ENCODE measurements at places on chromosomes 5 and 9.

- DNase-seq, result no peak
These were observed 4.3 kb downstream of the MGAT4B start for GRCh38 chr5:179802207-179802883.

DNA sequence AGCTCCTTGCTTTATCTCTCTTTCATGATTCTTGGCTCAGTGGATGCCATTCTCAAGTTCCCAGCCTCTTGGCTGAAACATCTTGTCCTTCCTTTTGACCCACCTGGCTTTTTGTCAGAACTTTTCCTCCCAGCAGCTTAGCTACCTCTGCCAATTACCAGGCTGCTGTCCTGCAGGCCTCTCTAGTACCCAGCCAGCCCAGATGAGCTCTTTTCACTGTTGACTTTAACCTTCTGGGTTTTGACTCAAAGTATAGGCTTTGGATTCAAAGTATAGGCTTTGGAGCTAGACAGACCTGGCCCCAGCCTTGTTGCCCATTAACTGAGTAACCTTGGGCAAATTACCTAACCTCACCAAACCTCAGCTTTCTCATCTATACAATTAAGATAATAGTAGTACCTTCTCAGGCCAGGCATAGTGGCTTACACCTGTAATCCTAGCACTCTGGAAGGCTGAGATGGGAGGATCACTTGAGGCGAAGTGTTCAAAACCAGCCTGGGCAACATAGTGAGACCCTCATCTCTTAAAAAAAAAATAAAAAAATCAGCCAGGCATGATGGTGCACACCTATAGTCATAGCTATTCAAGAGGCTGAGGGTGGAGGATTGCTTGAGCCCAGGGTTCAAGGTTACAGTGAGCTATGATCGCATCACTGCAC, 6.6 kb upstream of the TMEFF1 start:
- DNase-seq, result no peak

DNA sequence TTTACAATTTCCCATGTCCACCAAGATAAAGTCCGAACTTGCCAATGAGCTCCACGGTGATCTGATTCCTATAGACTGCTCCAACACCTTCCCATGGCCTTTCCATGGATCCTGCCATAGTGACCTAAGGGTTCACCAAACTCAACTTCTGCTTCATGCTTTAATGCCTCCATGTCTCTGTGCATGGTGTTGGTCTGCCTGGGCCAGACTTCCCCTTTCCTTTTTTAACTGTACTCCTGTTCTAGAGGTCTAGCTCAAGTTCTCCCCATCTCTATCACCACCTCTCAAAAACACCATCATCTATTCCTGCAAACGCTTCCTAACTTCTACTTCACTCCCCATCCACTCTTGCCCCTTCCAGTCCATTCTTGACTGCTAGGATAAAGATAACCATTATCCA, 14.8 kb upstream of the SMARCA2 start:
- no peak for DNase-seq

GRCh38 chr9:92004045-92004392, 54.0 kb upstream of the ROR2 start:
- peak; percentile 17 for DNase-seq

DNA sequence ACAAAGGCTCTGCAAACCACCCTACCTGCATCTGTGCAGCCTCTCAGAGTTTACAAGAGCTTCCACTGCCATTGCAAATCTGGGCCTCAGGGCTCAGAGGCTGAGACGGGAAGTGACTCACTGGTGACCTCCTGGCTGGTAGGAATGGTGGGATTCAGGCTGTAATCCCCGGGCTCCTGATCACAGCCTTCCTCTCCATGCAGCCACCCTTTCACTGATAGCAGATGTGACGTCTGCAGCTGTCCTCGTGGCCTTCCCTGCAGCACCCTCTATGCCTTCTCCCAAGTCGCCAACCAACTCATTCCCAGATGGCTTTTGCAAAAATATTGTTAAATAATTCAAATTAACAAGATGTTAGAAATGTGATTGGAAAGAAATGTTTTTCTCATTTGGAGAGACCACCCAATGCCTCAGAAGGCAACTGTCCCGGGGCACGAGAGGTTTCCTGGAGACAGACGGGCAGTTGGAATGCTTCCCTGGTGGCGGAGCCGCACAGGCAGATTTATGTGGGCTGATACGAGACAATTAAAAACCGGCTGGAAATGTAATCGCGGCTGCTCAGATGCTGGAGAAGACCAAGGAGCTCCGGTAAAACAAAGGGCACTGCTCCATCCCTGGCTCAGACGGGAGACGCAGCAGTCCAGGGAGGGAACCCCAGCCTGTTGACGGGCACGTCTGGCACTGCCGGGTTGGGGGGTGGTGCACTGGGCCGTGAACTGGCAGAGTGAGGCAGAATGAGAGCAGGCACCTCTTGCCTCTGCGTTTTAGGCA, 34.4 kb upstream of the SLC25A51 start:
- peak; percentile 95 for DNase-seq

DNA sequence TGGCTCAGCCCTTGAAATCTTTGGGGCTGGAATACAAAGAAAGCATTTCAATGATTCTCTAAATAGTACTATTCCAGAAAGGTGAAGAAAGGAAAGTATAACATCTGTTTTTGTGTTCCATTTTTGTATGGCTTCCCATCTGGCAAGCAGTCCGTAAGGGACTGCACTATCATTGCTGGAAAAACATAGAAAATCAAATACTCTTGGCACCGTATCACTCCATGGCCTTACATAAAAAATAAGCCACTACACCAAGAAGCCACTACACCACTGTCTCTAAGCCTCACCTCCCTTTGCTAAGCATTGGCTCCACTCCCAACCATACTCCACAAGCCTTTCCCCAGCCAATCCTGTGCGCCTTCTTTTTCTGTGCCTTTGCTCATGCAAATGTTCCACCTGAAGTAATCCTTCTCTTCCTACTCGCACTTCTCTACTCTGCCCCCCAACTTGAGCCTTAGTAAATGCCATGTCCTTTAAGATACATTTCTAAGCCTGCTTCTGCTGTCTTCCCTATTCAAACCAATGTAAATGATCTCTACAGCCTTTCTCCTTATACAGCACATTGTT, 454.6 kb upstream of the TUSC1 start:
- DNase-seq, result no peak

DNA sequence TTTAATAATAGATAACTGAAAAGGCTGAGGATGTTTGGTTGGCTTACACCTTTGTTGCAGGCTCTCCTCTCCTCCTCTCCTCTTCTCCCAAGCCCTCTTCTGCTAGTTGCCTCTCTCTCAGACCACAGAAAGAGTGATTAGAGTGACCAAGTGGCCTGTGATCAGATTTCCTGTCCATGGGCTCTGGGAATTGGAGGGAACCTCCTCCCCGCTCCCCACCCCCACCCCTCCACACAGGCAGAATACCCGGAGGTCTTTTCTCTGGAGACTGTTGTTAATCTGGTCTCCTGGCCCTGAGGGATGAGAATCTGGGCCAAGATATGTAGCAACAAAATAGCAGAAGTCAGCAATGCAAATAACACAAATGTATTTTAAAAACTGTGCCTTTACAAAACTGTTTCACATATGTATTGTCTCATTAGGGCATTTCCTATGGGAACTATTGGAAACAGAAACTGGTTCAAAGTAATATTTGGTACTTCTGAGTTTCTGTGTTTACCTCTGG, 361.3 kb downstream of the NR2F1-AS1 start:
- no peak for DNase-seq

- peak; percentile 49 for DNase-seq
These were observed 71.8 kb upstream of the TAF11L2 start for GRCh38 chr5:17426104-17426749.

GRCh38 chr5:170097934-170098333, 7.8 kb upstream of the FOXI1 start:
- no peak for DNase-seq

DNA sequence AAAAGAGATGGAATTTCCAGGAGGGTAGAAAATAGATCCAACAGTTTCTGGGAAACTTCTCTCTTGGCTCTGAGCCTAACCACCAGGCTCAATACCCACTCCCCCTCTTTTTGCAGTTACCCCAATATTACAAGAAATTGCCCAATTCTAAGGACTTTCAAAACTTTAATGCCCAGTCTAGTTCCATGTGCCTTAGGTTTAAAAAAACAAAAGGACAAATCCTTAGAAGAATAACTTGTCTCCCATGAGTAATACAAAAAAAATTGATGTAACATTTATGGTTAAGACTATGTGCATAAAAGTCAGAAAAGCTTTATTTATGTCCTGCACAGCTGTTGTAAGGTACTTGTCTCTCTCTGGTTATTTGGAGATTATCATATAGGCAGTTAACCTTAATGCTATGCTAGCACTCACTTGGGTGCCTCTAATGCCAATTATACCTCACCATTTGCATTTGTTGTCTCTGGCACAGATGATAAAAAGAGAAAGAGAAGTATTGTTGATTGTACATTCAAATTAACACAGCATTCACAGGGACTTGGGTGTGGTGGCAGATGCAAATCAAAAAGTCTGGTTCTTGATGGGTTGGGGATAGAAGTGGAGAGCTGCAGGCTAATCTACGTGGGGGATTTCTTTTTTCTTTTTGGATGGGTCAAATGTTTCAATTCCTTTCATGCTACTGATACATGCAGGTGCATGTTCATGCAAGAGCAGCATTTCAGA, 159.4 kb downstream of the PIK3R1 start:
- DNase-seq, result no peak

DNA sequence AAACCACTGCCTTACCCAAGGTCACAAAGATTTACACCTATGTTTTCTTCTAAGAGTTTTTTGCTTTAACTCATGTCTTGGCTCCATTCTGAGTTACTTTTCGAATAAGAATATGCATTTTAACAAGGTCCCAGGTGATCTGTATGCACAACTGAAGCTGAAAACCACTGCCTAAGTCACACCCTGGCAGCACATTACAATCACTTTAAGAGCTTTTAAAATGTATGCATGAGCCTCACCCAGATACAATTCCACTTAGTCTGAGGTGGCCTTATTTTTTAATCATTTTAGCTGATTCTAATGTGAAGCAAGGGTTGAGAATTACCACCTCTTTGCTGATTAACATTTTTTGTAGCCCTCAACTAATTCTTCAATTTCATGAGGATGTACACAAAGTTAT, 29.5 kb downstream of the IDNK start:
- DNase-seq, result no peak
